Suprapubic skin (tissue), 4 donors: ENCODE measurements at places on chromosomes 4 and X. TPM values are rescaled to one million over a fixed set of nuclear protein-coding genes. Genes with fewer than 3 reads are reported as not detected.

GRCh38 chr4:22299678-22300077 is 216.2 kb downstream of the ADGRA3 start:
- DNase-seq, result no peak

DNA sequence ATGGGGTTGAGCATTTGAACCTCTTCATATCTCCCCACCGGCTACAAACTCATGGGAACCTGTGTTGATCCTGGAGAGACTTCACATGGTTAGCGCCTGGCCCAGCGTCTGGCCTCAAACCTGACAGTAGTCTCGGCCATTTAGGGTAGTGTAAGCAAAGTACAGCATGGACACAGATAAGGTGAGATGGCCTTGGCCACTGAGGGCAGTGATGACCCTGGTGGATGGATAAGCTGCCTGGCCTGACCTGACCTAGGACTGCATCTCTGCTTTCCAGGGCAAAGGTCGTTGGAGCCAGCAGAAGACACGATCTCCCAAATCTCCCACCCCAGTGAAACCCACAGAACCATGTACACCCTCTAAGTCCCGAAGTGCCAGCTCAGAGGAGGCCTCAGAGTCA is 51.7 kb downstream of the BCORL1 start:
- no peak for DNase-seq

Gene SCRG1
- total RNA-seq, result 0.26 TPM

DNA sequence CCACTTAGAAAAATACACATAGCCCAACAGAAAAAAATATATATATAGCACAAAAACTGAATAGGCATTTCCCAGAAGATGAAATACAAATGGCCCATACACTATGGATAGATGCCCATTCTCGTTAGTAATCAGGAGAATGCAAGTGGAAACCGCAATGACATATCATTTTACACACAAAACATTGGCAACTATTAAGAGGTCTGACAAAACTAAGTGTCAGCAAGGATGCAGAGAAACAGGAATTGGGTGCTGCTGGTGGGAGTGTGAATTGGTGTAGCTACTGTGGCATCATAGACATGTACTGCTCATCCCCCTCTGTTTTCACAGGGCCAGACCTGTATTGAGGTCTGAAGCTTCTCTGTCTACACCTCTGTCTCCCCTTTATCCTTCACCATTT is 320.0 kb downstream of the IDS start:
- no peak for DNase-seq

DNA sequence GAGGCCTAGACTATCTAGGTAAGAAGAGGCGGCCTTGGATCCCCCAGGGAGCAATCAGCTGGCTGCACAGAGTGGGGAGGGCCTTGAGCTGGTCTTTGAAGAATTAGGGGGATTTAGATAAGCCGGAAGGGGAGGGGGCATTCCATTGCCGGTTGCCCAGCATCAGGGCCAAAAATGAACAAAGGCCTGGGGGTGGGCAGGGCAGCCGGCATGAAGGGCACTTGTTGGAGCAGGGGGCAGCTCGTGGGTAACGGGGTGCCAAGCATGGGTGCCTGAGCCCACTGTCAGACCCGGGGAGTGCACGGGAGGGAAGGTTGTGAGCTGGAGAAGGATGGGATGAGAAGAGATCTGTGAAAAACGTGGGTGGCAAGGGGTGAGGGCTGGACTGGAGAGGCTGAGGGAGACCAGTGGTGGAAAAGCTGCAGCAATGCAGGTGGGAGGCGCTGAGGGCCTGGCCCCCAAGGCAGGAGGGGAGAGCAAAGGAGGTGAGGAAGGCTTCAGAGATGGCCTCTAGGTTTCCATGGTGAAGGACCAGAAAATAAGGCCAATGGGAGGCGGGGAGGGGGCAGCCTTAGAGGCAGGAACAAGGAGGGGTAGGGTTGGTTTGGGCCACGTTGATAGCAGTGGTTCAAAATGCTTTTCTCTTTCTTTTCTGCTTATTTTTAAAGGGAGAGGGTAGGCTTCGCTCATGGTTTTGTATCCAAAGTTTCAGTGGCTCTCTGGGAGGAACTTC is 8.6 kb downstream of the KLF3 start:
- no peak for DNase-seq
